CD4-positive, alpha-beta T cell treated with Interleukin-15 for 4 hours (primary cell): ENCODE measurements at places on chromosomes 6 and 20.

DNA sequence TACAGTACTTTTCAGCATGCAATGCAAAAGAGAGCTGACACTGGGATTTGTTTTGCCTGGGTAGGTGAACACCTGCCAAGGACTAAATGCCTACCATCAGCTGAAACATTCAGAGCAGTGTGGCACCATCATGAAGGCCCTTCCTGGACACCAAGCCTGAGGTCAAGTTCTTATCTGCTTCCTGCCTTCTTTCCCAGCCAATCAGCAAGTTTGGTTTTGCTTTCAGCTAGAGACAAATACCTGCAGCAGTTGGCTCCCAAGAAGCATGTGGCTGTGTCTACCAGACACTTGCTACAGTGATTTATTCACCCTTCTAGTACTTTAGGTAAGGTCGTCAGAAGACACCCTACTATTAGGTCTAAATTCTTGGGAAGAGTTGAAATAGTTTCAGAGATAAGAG lies 112.8 kb downstream of the TBX18 start:
- no peak for DNase-seq

DNA sequence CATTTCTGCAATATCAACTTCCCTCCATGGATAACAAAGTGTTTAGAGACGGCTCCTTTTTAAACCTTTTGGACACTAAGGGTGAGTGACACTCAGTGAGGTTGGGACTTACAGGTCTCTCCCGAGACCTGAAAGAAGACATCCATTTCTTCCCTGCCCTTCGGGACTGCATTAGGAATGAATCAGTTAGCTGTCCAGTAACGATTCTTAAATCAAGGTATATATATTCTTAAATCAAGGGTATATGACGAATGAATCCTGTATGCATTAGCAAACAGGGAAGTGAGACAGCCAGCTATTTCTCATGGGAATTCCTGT lies 52.9 kb downstream of the EDN1 start:
- DNase-seq: no peak

DNA sequence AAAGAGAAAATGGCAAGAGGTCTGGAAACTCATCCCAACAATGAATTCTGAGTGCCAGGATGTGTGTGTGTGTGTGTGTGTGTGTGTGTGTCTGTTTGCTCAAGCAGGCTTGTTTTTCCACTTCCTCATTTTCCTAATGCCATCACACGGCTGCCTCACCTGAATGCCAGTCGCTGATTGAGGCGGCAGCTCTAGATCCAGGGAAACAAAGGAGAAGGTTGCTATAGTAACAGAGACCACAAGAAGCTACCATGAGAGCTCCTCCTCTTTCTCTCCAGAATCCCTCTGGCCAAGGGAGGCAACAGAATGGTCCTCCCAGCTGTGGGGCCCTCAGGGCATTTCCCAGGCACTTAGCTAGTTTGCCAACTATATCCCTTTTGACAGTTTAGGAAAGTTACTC lies 241.1 kb upstream of the TSHZ2 start:
- no peak for DNase-seq

GRCh38 chr6:25199544-25199943 lies 79.6 kb upstream of the CARMIL1 start:
- no peak for DNase-seq

DNA sequence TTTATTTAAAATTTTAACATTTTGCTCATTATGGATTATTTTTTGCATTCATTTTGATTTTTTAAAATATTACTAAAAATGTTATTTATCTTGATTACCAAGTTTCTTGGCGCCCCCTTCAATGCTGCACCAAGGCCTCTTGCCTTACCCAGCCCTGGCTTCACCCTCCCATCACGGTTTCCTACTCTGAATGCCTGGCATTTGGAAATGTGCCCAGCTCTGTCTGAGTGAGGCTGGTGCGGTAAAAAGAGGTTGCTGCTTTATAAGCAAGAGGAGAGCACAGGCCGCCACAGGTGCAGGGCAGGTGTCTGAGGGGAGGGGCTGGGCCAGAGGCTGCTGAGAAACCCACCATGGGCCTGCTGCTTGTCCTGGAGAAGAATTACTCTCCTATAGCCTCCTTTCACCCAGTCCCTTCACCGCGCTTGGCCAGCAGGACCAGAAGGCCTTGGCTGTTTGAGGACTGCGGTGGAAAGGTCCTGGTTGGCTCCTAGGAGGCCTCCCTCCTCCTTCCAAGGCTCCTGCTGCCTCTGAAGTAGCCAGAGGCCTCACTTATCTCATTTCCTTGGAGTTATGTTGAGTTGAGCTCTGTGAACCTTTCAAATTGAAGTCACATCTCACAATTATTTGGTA lies 62.6 kb downstream of the BANF2 start:
- no peak for DNase-seq

- DNase-seq: no peak
Measured at GRCh38 chr6:163485388-163485851, 70.9 kb downstream of the QKI start.

- no peak for DNase-seq
Measured at GRCh38 chr6:106069478-106069877, 16.7 kb upstream of the PRDM1 start.
